AG08395 (cell line): ENCODE measurements at places on chromosomes 1 and 21.
A peak's percentile ranks its signal among the peaks of the same experiment; 100 is the strongest.

- DNase-seq = peak; percentile 58
These were observed 3.8 kb downstream of the MPZ start for GRCh38 chr1:161305867-161306519.

DNA sequence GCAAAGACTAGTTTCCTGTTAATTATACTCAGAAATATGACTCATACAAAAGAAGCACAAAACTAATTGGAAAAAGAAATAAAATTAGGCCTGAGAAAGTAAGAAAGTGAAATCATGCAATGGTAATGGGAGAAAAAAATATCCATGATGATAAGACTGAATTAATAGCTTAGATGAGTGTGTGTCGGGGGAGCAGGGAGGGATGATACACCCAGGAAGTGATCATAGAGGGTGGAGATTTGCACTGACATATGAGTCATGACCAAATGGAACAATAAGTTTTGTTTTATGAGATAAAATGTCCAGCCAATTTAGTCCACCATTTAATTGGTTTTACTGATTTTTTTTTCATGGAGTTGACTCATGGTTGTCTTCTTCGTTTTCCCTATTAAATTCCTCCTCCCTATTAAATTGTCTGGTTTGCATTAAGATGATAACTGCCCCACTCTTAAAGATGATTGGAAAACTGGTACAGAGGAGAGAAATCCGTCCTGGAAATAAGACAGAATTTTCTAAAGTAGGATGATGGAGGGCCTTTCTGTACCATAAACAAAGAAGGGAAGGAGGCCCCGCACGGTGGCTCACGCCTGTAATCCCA lies 111.7 kb upstream of the KCNJ6 start:
- peak; percentile 64 for DNase-seq

DNA sequence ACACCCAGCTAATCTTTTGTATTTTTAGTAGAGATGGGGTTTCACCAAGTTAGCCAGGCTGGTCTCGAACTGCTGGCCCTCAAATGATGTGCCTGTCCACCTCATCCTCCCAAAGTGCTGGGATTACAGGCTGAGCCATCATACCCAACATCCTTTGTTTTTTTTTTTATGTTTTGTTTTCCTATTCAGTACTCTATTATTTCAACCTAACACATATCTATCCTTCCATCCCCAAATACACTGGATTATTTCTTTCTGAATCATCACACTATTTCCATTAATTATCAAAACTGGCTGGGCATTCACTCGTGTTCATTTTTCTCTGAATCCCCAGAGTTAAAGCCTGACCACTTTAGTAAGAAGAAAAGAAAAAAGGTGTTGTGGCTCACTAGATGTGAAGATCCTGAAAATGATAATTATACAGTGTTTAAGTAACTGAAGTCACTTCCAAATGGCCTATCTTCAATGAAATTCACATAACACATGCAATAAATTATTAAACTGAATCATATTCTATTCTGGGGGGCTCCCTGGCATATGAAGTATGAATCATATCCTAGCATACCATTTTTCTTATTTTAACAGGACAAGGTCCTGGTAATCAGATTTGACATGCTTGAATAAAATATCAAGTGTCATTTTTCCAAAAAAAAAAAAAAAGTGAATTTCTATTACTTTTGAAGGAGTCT lies 1754.2 kb downstream of the BRINP3 start:
- DNase-seq = no peak

GRCh38 chr1:39846796-39847195 lies 36.5 kb downstream of the TRIT1 start:
- no peak for DNase-seq

DNA sequence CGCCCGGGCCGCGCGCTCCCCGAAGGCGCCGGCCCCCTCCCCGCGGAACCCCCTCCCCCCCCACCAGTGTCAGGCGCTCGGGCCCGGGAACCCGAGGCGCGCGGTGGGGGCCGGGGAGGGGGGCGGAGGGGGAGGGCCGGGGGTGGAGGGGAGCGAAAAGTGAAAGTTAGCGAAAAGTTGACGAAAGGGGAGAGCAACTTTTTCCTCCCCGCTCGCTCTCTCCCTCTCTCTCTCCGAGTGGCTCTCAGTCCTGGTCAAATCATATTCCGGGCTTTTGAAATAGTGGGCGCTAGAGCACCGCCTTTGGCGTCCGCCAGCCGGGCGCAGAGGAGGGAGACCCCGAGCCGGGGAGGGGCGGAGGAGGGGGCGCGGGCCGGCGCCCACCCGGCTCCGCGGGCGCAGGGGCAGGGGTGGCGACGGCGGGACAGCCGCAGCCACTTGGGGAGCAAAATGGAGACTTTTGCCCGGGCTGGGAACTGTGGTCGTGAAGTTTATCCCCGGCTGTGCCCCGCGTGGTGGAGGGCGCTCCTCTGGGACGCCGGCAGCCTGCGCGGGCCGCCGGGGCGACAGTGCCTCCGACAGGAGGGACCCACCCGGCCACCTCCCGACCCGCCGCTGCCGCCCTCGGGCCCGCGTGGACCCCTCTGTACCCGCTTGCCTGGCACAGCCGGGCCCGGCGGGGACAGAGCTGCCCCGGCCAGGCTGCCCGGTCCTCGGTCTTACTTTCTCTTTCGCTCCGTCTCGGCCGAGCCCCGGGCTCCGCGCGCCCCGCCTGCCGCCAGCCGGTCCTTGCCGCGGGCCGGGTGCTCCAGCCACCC lies 697 bp downstream of the PRDM16 start:
- DNase-seq = peak; percentile 61

GRCh38 chr1:183110326-183110880 lies 75.7 kb upstream of the LAMC2 start:
- DNase-seq = no peak

GRCh38 chr1:240239309-240239708 lies 147.6 kb downstream of the FMN2 start:
- DNase-seq = no peak

GRCh38 chr1:239718997-239719628 lies 332.7 kb downstream of the CHRM3 start:
- no peak for DNase-seq

GRCh38 chr21:26236281-26236680 lies 65.7 kb upstream of the APP start:
- no peak for DNase-seq

DNA sequence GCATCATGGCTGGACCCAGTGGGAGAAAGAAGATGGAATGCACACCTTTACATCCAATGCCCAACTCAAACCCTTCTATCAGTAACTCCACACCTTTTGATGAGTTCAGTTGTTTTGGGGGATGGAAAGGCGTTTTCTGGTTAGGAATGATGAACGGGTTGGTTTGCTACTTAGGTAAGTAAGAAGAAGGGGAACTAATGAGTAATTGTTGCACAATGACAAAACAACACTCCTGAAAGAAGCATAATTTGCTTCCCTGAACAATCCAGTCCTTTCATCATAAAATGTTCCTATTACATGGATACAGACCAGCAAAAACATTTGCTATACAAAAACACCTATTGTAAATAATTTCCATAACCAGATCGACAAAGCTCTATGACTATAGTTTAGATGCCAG lies 35.9 kb upstream of the NFIA start:
- no peak for DNase-seq

- no peak for DNase-seq
These were observed 141.0 kb downstream of the RPS6KC1 start for GRCh38 chr1:213192026-213192425.

DNA sequence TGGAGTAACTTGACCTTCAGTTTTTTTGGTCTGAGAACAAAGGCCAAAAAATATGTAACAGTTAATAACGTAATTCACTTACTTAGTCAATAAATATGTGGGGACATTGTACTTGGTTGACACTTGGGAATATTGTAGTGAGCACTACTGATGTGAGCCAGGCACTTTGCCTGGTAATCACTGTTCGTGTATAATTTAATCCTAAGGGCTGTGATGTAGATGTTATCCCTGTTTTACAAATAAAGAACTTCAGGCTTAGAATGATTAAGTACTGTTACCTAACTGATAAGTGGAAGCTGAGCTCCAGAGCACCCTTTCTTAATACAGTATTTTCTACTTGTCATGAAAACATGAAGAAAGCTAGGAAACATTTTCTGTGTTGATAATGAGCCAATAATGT lies 28.0 kb downstream of the PTBP2 start:
- no peak for DNase-seq

DNA sequence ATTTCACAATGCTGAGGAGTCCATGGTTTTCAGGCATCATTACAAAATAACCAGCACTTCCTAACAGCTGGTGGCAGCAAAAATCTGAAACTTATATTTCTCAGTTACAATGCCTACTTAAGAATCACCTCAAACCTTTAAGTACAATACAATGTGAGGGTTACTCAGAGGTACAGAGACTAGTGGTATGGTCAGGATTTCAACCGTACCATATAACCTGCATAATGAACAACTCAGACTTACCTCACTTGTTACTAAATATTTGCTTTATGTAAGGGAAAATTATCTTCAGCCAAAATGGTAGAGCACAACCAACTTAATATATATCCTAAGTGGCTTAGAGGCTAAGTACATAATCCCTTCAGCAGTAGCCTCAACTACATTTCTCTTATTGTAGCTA lies 344.5 kb downstream of the SMYD3 start:
- no peak for DNase-seq

- DNase-seq = no peak
These were observed 7.9 kb downstream of the HYI start for GRCh38 chr1:43445606-43446387.

DNA sequence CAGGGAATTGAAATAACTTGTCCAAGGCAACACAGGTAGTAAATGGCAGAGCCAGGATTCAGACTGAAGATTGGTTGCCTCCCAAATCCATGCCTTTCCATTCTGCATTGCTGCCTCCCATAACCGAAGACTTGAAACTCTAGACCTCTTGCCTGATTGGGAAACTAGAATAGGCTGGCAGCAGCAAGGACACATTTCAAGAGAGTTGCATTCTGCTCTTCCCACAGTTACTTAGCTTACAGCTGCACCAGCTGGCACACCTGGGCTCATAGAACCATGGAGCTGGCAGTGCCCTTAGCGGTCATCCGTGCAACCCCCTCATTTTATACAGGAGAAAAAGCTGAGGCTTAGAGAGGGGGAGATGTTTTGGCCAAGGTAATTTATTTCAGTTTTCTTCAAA lies 8.0 kb downstream of the TRNAU1AP start:
- DNase-seq = no peak

DNA sequence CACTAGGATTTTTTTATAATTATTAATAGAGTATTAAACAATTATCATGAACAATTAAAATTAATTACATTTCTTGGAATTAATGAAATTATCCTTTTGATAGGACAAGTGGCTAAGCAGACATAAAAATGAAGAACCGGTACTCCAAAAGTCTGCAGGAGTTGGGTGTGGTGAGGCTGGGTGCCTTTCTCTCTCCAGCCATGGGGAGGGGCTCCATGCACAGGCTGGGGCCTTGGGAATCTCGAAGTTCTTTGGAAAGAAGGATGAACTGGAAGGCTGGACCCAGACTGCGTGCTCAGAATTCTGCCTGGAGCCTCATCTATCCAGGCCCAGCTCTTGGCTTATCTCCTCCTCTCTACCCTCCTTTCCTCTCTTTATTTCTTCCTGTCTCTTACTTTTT lies 94.1 kb downstream of the ACTL8 start:
- DNase-seq = peak; percentile 52

GRCh38 chr21:37208056-37208721 lies 58.9 kb downstream of the VPS26C start:
- peak; percentile 47 for DNase-seq

GRCh38 chr1:41241749-41242341 lies at the start of gene SCMH1:
TSS of gene SCMH1 (minus strand) at chr1:41242306. CDS start at chr1:41186133, 56,173 bp downstream.
- peak; percentile 66 for DNase-seq

- no peak for DNase-seq
These were observed 220.2 kb downstream of the TGFB2 start for GRCh38 chr1:218565377-218565776.
